Stimulated activated CD4-positive, alpha-beta T cell treated with anti-CD3 and anti-CD28 coated beads, Interleukin-15, amount 100 ng/mL, for 1 hour (primary cell): ENCODE measurements at places on chromosomes 1 and 21.

- peak; percentile 99 for DNase-seq
Measured at GRCh38 chr1:958823-959730, at the start of gene NOC2L. NOC2L (minus strand) TSS chr1:959256; CDS start chr1:959240, 16 bp downstream.

DNA sequence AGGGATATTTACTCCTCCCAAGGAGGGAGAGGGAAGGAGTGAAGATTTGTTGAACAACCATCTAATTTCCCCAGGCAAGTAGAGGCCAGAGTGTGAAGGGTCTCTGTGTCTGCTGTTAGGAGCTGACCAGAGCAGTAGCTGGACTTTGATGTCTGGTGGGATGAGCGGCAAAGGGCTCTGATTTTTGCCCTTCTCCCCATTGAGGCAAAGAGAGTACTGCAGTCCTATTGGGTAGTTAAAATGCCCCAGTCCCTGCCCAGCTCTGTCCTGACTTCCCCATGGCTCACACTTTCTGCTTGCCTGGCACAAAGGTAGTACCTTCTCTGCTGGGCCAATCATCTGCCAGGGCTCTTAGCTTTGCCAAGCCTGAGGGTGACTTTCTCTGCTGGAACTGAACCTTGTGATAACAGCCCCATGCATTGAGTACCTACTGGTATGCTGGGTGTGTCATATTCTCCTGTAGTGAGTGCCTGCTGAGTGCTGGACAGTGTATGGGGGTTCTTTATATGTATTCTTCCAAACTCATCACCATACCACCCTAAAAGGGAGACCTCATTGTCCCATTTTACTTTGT lies 64.0 kb upstream of the SELENON start:
- DNase-seq, result no peak

DNA sequence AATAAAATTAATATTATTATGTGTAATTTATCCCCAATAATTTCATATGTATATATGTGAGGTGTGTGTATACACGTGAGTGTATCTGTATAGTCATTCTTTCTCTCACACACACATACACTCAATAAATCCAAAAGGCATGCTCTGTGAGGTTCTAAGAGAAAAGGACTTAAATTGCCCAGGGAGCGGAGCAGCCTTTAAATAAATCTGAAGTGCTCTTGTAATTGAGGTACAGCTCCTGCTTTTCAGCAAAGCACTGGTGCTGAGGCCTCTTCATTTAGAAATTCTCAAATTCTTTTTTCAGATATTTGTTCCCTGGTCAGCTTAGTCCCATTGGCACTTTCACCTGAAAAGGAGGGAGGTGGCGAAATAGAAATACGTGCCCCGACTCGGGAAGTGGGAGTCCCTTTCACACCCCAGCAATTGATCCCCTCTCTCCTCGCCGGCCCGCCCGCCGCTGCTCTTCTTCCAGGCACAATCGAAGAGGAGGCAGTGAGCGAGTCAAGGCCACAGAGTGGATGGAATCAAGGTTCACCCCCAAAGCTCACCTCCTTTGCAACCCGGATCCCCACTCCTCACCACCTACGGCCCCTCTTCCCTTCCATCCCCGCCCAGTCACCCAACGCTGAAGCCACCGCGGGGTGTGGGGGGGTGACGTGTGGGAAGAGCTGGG lies 944 bp downstream of the PLPPR5 start:
- no peak for DNase-seq

- no peak for DNase-seq
Measured at GRCh38 chr1:28417441-28417922, 47.9 kb downstream of the PHACTR4 start.

GRCh38 chr1:117097443-117097842 lies 24.1 kb downstream of the TRIM45 start:
- no peak for DNase-seq
